ENCODE measurements at places on chromosomes 6 and 20. TPM values are rescaled to one million over a fixed set of nuclear protein-coding genes. Genes with fewer than 3 reads are reported as not detected.

TMEM170B gene
- total RNA-seq, result 2.5 TPM

TAF8 gene
- total RNA-seq, result 35.6 TPM

DEFB124 gene
- total RNA-seq, result not detected

GMPR gene
- 2.0 TPM for total RNA-seq

GSTA3 gene
- not detected for total RNA-seq

ADGB gene
- not detected for total RNA-seq

APOBEC2 gene
- not detected for total RNA-seq

SMPD2 gene
- 21.4 TPM for total RNA-seq

DNA sequence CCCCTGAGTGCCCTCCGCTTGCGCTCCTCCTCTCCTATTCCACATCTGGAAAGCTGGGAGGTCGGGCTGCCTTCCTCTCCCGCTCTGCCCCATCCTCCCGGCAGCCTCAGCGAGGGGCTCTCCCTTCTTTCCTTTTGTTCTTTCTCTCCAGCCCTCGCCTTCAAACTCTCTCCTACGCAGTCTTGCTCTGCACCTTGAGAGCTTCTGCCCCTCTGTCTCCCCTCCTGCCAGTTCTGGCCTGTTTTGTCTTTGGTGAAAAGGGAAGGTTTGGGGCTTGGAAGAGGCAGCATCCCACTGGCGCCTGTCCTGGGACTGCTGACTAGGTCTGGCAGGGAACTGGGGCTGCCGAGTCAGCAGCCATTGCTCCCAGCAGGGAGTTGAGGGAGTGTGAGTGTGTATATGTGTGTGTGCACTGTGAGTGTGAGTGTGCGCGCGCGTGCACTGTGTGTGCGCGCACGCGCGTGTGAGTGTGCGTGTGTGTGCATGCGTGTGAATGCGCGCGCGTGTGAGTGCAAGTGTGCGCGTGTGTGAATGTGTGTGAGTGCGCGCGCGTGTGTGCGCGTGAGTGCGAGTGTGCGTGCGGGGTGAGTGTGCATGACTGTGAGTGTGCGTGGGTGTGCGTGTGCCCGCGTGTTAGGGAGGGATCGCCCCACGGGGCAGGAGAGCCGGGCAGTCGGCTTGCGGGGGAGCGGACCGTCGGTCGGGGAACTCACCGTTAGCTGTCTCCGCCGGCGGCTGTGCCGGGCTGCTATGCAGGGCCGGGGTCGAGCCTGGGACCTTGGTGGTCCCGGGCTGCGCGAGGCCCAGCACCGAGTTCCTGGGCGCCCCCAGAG lies 523 bp downstream of the CPXM1 start:
- no peaks in the 10 kb centered on the region for H3K36me3 ChIP-seq
- DNase-seq, result no peak
- peak overlapping the region; percentile 48 for H3K4me3 ChIP-seq

DNA sequence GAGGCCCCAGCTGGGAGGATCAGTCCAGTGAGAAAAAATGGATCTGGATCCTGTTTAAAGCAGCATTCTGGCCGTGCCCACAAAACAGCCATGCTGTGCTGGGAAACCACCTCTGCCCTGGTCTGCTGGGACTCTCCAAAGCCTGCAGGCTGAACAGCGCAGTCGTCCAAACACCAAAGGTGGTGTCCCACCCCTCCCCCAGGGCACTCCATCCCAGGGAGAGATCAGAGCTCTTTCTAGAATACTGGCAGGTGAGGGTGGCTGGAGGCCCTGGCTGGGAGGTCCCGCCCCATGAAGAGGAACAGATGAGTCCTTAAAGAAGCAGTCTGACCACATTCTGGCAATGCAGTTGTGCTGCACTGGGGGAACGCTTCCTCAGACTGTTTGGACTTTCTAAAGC lies 84.6 kb downstream of the MRAP2 start:
- no peak for DNase-seq
- no peaks in the 10 kb centered on the region for H3K4me1 ChIP-seq
- H3K27ac ChIP-seq, result no peak overlapping the region
- H3K27me3 ChIP-seq, result no peaks in the 10 kb centered on the region
- no peaks in the 10 kb centered on the region for H3K36me3 ChIP-seq
- H3K4me3 ChIP-seq, result no peak overlapping the region

- peaks cover 9% of the 10 kb centered on the region for H3K4me1 ChIP-seq
- no peak overlapping the region for H3K4me3 ChIP-seq
- no peak overlapping the region for H3K27ac ChIP-seq
- H3K36me3 ChIP-seq, result no peaks in the 10 kb centered on the region
Observed at GRCh38 chr6:10316373-10316721, 98.5 kb downstream of the TFAP2A start.

DNA sequence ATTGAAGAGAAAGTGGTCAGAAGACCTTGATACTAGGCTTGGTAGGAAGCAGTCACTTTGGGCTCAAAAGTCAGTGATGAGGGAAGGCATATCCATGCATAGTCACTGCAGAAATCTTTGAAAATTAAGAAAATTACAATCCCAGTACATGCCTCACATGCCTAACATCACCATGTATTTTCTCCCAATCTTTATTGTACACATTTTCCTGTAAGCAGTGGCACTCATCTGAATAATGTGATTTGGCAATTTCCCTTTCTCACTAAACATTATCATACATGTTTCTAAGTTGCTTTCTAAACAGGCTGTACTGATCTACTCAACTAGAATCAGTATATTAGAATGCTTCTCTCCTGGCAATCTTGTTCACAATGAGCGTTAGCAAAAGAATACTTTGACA lies 280.7 kb upstream of the SUPT3H start:
- peaks cover 13% of the 10 kb centered on the region for H3K4me1 ChIP-seq
- no peak for DNase-seq
- no peak overlapping the region for H3K27ac ChIP-seq
- H3K4me3 ChIP-seq, result no peak overlapping the region
- no peaks in the 10 kb centered on the region for H3K27me3 ChIP-seq

GRCh38 chr6:42125231-42125630 lies 17.2 kb downstream of the C6orf132 start:
- no peak for DNase-seq
- no peaks in the 10 kb centered on the region for H3K36me3 ChIP-seq
- H3K4me3 ChIP-seq, result no peak overlapping the region
- H3K4me1 ChIP-seq, result peaks cover 40% of the 10 kb centered on the region
- H3K27ac ChIP-seq, result peak overlapping the region; percentile 79

- no peak overlapping the region for H3K27ac ChIP-seq
- H3K27me3 ChIP-seq, result no peaks in the 10 kb centered on the region
- H3K4me1 ChIP-seq, result no peaks in the 10 kb centered on the region
- DNase-seq, result no peak
- no peaks in the 10 kb centered on the region for H3K36me3 ChIP-seq
Observed at GRCh38 chr6:6407071-6407741, 86.7 kb upstream of the F13A1 start.

DNA sequence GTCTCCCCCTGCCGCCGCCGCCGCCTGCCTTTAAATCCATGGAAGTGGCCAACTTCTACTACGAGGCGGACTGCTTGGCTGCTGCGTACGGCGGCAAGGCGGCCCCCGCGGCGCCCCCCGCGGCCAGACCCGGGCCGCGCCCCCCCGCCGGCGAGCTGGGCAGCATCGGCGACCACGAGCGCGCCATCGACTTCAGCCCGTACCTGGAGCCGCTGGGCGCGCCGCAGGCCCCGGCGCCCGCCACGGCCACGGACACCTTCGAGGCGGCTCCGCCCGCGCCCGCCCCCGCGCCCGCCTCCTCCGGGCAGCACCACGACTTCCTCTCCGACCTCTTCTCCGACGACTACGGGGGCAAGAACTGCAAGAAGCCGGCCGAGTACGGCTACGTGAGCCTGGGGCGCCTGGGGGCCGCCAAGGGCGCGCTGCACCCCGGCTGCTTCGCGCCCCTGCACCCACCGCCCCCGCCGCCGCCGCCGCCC lies 474 bp downstream of the CEBPB start:
- H3K27ac ChIP-seq, result peak overlapping the region; percentile 100
- peaks cover 56% of the 10 kb centered on the region for H3K4me1 ChIP-seq
- peak; percentile 93 for DNase-seq
- H3K4me3 ChIP-seq, result peak overlapping the region; percentile 98

- no peak for DNase-seq
- no peaks in the 10 kb centered on the region for H3K27me3 ChIP-seq
Observed at GRCh38 chr6:90297115-90297866, 648 bp upstream of the BACH2 start.

DNA sequence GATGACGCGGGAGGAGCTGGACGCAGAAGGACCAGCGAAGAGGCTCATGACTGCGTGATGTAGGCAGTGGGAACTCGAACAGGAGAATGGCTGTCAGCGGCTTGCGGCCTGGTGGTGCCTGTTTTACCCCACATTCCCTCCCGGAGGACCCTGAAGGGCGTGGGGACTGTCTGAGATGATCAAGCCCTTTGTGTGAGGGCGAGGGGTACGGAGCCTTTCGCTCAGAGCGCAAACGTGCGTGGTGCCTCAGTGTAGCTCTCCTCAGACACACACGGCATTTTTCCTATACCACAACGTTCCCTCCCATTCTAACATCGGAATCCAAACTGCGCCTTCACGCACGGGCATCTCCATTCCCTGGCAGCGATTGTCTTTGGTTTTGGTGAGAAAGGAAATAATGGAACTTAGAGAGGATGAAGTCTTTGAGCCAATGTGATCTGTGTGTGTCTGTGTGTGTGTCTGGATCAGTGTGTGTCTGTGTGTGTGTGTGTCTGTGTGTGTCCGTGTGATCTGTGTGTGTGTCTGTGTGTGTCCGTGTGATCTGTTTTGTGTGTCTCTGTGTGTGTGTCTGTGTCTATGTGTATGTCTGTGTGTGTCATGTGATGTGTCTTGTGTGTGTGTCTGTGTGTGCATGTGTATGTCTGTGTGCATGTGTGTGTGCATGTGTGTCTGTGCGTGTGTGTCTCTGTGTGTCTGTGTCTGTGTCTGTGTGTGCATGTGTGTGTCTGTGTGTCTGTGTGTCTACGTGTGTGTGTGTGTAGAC lies 5.3 kb downstream of the PTK6 start:
- peaks cover 25% of the 10 kb centered on the region for H3K4me1 ChIP-seq
- no peaks in the 10 kb centered on the region for H3K27me3 ChIP-seq
- no peaks in the 10 kb centered on the region for H3K36me3 ChIP-seq
- no peak overlapping the region for H3K4me3 ChIP-seq
- DNase-seq, result no peak

- no peak overlapping the region for H3K4me3 ChIP-seq
- H3K27ac ChIP-seq, result peak overlapping the region; percentile 8
- no peaks in the 10 kb centered on the region for H3K27me3 ChIP-seq
- H3K4me1 ChIP-seq, result peaks cover 7% of the 10 kb centered on the region
- H3K36me3 ChIP-seq, result no peaks in the 10 kb centered on the region
- no peak for DNase-seq
Observed at GRCh38 chr6:422433-423054, 31.0 kb downstream of the IRF4 start.

All from vagina (tissue), 2 donors.